Naive thymus-derived CD8-positive, alpha-beta T cell (primary cell): ENCODE measurements at places on chromosomes 12 and 14. TPM values are rescaled to one million over a fixed set of nuclear protein-coding genes. Genes with fewer than 3 reads are reported as not detected.

MYO1A gene
- 1.1 TPM for total RNA-seq

CATSPERB gene
- 6.3 TPM for total RNA-seq

HNF1A gene
- not detected for total RNA-seq

TMEM52B gene
- total RNA-seq = not detected

NTN4 gene
- total RNA-seq = not detected

KCNK13 gene
- total RNA-seq = not detected

TSPAN31 gene
- total RNA-seq = 24.8 TPM

MMP17 gene
- 1.5 TPM for total RNA-seq

CCDC38 gene
- total RNA-seq = 0.39 TPM

TPPP2 gene
- not detected for total RNA-seq

KCNH3 gene
- total RNA-seq = 8.5 TPM

ACSM4 gene
- not detected for total RNA-seq

MSI1 gene
- total RNA-seq = not detected

ZBTB1 gene
- total RNA-seq = 88.9 TPM

CIT gene
- 2.3 TPM for total RNA-seq

GPRC5D gene
- total RNA-seq = not detected

WSB2 gene
- total RNA-seq = 18.6 TPM

FAR2 gene
- not detected for total RNA-seq

WNT1 gene
- 0.33 TPM for total RNA-seq

C14orf132 gene
- 4.3 TPM for total RNA-seq

CCDC197 gene
- not detected for total RNA-seq

SIX1 gene
- not detected for total RNA-seq

ACOT6 gene
- total RNA-seq = not detected

CCDC184 gene
- not detected for total RNA-seq

LRRIQ1 gene
- total RNA-seq = not detected

GALNT9 gene
- total RNA-seq = not detected

EML5 gene
- 7.3 TPM for total RNA-seq

COL2A1 gene
- total RNA-seq = 0.52 TPM
